ENCODE measurements at places on chromosomes 1 and 21.
A peak's percentile ranks its signal among the peaks of the same experiment; 100 is the strongest.

GRCh38 chr1:112245114-112245513 lies 150.9 kb upstream of the CTTNBP2NL start:
- DNase-seq: no peak

DNA sequence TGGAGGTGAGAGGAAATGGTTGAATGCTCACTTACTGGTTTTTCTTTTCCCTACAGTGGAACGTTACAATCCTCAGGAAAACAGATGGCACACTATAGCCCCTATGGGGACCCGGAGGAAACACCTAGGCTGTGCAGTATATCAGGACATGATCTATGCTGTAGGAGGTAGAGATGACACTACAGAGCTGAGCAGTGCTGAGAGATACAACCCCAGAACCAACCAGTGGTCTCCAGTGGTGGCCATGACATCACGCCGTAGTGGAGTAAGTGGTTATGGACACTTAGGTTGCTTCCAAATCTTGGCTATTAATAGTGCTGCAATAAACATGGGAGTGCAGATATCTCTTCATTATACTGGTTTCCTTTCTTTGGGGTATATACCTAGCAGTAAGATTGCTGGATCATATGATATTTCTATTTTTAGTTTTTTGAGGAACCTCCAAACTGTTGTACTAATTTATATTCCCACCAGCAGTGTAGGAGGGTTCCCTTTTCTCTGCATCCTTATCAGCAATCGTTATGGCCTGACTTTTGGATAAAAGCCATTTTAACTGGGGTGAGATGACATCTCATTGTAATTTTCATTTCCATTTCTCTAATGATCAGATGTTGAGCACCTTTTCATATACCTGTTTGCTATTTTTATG lies 48.8 kb upstream of the DARS2 start:
- DNase-seq: no peak

GRCh38 chr1:2465371-2466269 lies 10.5 kb upstream of the PLCH2 start:
- no peak for DNase-seq

DNA sequence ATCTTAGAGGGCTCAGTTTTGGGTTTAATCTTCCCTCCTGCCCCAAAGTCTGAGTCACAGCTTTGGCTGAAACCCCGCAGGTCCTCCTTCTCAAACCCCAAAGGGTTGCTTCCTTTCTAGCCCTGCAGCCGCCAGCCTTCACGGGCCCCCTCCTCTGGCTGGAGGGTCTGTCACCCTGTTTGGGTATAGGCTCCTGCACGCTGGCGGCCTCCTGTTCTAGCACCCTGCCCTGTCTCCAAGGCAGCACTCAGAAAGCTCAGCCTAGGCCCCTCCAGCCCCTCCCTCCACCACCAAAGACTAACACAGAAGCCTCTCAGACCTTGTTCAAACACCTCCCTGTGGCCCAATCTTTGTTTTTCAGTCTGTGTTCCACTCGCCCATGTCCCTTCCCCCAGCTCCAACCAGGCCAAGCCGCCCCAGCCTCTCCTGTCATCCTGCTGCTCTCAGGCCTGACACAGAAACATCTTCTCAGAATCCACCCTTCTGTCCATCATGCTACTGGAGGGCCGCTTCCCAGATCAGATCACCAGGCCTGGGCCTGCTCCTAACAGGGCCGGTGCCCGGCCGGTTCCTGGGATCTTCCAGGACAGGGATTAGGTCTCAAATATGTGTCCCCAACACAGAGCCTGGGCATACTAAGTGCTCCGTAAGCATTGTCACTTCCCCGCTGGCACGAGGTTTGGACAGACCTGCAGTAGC lies 35.6 kb downstream of the HTR6 start:
- DNase-seq: no peak

GRCh38 chr1:46699666-46700065 lies 19.2 kb downstream of the EFCAB14 start:
- no peak for DNase-seq

- no peak for DNase-seq
Measured at GRCh38 chr1:51907079-51907702, 28.7 kb upstream of the NRDC start.

- peak; percentile 73 for DNase-seq
Measured at GRCh38 chr1:9593492-9594465, 5.1 kb downstream of the TMEM201 start.

Data from activated CD4-positive, alpha-beta memory T cell treated with anti-CD3 and anti-CD28 coated beads for 36 hours (primary cell).